Panc1 (cell line): ENCODE measurements at places on chromosomes 11 and 22.

DNA sequence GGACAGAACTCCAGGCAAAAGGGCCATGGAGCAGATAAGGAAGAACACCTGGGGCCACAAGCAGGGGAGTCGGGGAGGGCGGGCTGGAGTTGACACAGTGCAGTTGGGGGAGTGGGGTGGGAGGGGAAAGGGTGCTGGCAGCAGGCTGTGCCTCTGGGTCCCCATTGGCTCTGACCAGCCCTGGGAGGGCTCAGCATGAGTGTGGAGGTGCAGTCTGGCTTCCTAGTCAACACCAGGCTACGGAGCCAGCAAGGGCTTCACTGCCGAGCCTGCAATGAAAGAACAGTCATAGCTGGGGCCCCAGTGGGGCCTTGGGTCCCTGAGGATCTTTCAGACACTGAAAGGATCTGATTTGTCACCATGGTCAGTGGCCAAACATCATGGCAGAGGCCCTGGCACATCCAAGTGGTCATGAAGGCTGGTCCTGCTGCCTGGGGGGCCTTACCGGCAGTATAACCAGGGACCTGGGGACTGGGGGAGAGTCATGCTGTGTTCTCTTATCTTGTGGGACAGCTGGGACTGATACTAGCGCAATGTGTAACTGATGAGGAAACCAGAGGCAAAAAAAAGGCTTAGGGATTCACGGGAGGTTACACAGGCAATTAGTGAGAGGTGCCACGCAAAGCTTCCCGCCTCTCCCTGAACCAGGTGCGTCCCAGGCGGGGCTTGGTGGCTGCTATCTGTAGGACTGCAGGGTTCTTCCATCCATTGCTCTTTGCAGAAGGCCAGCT, 11.6 kb downstream of the SLC37A2 start:
- no peak for DNase-seq

- DNase-seq = no peak
These were observed 91.7 kb upstream of the SHISAL1 start for GRCh38 chr22:44404341-44405020.

DNA sequence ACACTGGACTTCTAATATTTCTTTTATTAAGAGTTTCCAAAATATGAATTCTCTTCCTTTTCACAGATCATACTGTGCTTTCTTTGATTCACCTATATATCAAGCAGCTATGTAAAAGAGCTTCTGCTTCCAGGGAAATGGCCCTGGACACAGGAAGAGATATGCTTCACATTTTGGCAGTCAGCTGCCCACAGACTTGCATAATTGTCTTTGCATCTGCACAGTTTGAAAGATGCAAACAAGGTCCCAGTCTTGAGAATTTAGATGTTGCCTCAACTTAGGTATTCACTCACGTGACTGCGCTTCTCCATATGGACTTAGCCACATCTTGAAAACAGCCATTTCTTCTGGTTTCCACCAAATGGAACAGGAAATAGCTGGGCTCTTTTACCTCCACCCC, 92.3 kb upstream of the POU2AF2 start:
- DNase-seq = no peak

GRCh38 chr11:65133724-65134123, 595 bp downstream of the SYVN1 start:
- no peak for DNase-seq

- no peak for DNase-seq
These were observed 32.3 kb downstream of the MTMR2 start for GRCh38 chr11:95891423-95892170.

GRCh38 chr22:49243965-49244364, 583.7 kb downstream of the BRD1 start:
- no peak for DNase-seq

DNA sequence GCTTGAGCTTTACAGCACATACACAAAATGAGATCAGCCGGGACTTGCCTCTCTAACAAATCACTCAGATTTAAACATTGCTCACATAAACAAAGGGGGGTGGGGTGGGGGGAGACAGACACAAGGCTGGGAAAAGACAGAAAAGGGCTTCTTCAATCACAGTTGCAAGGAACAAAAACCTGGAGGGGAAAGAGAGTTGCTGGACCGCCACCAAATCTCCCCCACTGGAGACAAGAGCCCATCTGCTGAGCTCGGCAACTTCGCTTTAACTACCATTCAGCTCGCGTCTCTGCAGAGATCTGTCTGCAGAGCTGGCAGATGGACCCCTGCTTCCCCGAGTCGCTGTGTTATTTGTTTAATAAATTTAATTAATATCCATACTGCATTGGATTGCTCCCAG, 165.0 kb downstream of the RCN1 start:
- DNase-seq = no peak

DNA sequence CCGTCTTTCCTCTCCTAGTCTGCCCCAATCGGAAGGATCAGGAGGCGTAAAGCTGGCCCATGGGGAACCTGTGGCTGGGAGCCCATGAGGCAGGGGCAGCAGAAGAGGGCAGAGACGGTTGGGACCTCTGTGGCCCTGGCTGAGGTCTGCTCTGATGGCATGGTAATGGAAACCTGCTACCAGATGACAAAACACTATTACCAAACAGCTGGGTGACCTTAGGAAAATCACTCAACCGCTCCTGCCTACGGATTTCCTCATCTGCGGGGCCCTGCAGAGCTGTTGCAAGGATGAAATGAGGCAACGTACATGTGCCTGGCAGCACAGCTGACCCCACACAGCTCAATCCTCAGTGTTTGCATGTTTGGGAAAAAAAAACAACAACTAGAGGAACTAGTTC, 4.6 kb downstream of the AP5B1 start:
- no peak for DNase-seq

DNA sequence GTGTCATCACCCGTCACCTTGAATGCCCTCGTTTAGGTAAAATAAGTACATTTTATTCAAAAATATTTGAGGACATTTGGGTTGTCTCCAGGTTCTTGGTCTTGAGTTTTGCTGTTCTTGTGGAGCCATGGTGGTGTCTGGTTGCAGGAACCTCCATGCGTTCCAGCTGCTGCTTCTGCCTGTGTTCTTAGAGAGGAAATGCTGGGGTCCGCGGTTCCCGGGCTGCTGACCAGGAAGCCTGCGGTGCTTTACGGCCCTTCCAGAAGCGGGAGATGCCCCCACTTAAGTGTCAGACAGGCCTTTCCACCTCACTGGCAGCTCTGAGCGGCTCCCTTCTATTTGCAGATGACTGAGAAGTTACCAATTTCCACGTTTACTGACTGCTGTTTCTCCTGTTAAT, 66.8 kb downstream of the LRP5 start:
- no peak for DNase-seq

DNA sequence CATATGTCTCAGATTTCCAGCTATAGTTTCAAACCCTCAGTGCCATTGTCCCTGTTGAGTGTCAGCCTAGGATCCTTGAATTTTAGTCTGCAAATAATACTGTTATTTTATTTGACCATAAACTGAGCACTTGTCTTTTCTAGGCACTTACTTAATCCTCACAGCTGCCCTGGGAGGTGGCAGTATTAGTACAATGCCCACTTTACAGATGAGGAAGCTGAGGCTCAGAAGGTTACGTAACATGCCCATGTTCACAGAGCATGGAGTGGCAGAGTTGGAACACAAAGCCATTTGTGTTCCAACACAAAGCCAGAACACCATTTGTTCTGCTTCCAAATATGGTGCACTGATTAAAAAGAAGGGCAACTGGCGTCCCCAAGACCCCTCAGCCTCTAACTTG, 38.2 kb upstream of the ALX4 start:
- DNase-seq = no peak

DNA sequence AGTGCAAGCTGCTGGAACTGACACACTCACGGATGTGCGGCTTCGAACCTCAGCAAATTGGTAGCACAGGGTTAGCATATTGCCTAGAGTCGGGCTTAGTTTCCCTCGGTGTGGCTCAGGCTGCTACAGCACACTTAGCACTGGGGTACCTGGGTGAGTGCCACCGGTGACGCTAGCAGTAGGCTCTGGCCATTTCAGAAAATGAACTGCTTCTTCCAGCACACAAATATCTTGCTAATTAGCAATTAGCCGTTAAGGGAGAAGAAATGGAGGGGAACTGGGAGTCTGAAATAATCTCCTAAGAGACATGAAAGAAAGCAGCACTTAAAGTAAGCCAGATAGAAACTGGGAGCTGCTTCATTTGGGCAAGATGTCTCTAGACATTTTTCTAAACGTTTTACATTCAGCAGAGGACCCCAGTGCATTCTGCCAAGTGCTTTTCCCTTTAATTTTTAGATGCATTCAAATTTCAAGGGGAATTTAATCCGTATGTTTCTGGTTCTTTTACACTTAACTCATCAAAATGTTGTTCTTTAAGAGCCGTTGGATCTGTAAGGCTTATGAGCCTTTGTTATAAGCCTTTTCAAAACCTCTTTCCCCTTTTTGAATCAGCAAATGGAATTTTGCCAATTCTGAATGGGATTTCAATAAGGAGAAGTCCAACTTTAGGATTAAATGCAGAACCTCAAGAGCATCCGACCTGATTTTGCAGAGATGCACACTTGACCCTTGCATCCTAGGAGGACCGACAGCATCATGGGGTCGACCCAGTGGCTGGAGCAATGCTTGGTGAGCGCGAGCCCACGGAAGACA, 708.1 kb downstream of the NTM start:
- no peak for DNase-seq

GRCh38 chr11:73388265-73389133, 12.3 kb downstream of the RELT start:
- DNase-seq = no peak

DNA sequence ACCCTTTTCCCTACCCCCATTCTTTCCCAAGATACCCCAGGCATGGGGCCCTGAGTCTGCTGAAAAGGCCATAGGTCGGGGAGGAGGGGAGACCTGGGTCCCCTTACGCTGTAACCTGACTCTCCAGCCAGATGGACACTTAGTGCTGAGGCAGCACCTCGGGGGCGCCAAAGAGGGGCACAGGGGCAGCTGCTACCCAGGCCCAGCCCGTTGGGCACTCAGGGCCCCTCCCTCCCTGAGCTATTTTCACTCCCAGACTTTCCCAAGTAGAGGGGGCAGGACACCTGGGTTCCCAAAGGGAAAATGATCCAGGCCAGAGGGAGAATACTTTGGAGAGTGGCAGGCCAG, 933 bp downstream of the ACTN3 start:
- DNase-seq = no peak

- DNase-seq = no peak
These were observed 5.1 kb downstream of the TSPAN18 start for GRCh38 chr11:44731685-44732430.

DNA sequence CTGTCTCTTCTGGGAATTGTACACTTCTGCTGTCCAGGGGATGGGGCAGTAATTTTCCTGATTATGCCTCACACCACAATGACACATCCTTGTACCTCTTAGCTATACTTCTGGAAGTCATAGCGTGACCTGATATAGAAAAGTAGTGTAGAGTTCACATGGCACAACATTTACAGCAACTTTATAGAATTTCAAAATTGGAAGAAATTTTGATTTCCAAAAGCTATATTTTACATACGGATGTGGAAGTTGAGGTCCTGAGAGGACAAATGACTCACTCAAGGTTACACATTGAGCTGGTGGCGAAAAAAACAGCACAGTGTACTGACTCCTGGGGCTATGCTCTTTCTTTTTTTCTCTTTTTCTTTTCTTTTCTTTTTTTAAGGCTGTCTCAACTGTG, 6.3 kb upstream of the CYP2R1 start:
- no peak for DNase-seq

- no peak for DNase-seq
These were observed 375.8 kb downstream of the NTM start for GRCh38 chr11:131746201-131746600.

GRCh38 chr22:19438298-19438697, 6.0 kb downstream of the MRPL40 start:
- DNase-seq = no peak

DNA sequence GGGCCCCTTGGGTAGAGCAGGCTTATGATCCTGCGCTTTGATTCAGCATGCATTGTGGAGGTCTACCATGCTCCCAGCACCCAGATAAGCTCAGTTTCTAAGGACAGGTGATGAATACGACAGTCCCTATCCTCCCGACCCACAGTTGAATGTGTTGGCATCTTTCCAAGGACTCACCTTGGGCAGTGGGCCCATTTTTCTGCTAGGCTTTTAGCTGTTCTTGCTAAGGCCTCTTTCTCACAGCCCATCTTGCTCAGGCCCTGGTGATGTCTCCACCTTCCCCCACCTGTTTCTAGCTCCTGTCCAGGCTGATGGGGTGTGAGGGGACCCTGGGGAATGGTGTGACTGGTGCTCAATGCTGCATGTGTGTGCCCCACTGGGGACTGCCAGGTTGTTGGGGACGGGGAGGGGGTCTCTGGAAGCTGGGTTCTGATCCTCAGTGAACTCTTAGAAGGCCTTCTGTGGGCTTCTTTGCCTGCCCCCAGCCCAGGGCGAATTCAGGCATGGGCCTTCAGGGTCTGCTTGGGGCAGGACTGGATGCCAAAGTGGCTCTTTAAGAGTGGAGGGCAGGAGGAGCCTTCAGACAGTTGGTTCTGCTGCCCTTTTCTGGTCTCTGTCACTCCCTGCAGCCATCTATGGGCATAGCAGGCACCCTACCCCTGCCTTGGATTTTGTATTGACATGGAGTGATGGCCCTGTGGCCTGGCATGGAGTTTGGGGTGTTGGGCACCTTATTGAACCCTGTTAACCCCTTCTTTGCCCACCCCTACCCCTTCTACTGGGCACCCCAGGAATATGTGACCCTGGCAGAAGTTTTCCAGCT, 33.1 kb downstream of the PHLDB1 start:
- DNase-seq = no peak

- DNase-seq = no peak
These were observed 11.3 kb upstream of the TREH start for GRCh38 chr11:118690553-118691304.

- DNase-seq = no peak
These were observed 796.3 kb upstream of the ANO3 start for GRCh38 chr11:25535467-25536272.

DNA sequence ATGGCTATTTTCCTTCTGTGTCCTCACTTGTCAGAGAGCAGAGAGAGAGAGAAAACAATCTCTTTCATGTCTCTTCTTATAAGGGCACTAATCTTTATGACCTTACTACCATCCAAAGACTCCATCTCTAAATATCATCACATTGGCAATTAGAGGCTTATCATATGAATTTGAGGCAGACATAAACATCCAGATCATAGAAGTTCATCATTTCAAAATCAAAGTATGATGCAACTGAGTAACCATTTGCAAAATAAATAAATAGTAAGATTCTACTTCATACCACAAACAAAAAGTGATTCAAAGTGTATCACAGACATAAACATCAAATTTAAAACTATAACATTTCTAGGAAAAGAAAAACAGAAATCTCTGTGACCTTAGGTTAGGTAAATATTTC, 504.7 kb upstream of the ARHGAP42 start:
- DNase-seq = no peak

- peak; percentile 78 for DNase-seq
These were observed 25.0 kb downstream of the SWAP70 start for GRCh38 chr11:9688716-9689511.
